ENCODE measurements at places on chromosomes 4 and X.
A peak's percentile ranks its signal among the peaks of the same experiment; 100 is the strongest.

DNA sequence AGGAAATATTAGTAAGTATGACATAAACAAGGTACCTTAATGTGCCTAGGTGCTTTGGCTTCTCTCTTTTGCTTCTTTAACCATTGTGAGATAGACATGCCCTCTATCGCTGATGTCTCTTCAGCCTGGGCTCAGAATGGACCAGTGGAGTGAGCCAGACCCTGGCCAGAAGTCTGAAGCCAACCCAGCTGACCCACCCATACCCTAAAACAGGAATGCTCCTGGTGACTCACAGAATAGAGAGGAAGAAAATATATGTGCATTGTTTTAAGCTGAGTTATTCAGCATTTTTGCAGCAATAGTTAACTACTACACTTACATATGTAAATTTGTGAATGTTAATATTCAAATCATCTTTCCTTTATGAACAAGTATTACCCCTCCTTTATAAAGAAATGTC, 167.5 kb upstream of the PCDH10 start:
- no peak for DNase-seq

GRCh38 chr4:110793890-110794554, 171.1 kb upstream of the PITX2 start:
- DNase-seq: peak; percentile 70

- DNase-seq: no peak
Observed at GRCh38 chrX:80139564-80139963, 125.0 kb downstream of the TBX22 start.

GRCh38 chrX:17544821-17545220, 169.8 kb downstream of the NHS start:
- DNase-seq: peak; percentile 12

GRCh38 chr4:16931339-16932305, 33.2 kb upstream of the LDB2 start:
- no peak for DNase-seq

GRCh38 chrX:109943740-109944092, 59.2 kb upstream of the TMEM164 start:
- DNase-seq: no peak

DNA sequence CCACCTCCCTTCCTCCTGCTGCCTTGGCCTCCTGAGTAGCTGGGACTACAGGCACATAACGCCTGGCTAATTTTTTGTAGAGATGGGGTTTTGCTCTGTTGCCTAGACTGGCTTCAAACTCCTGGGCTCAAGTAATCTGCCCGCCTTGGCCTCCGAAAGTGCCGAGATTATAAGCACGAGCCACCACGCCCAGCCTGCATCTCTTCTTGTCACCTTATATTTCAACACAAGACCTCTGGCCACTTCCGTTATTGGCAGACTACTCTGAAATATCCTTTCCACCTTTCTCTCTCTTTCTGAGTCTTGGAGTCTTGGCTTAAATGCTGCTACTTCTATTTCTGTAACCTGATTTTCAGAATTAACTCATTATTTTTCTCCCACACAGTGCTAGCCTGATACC, 5.6 kb downstream of the KIAA0232 start:
- DNase-seq: no peak

DNA sequence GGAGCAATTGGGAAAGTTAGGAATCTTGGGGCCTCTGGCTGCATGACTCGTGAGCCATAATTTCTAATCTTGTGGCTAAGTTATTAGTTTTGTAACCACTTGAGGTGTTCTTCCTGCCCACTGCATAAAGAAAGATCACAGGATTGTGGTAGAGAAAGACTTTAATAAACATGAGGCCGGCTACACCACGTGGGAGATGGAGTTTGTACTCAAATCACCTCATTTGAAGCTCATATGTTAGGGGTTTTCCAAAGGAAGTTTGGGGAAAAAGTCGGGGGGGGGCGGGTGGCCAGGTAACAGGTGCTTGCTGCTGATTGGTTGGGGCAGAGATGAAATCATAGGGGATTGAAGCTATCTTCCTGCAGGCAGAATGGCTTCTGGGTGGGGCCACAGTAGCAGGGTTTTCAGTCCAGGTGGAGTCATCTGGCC, 287.8 kb downstream of the ZNF674 start:
- DNase-seq: peak; percentile 5

DNA sequence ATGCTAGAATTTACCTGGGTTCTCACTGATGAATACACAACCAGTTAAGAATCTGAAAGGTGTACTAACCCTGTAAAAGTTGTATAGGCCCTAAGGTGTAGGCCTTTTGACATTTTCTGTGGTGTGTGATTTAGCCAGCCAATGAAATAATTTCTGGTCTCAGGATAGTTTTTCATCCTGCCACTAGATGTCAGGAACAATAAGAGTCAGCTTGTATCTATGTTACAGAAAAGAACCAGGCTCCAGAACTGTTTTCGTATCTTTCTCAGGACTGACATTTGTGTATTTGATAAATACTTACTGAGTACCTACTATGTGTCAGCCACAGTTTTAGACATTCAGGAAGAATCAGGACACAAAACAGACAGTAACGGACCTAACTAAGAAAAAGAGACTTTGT, 673.6 kb upstream of the TENM3 start:
- DNase-seq: peak; percentile 65

DNA sequence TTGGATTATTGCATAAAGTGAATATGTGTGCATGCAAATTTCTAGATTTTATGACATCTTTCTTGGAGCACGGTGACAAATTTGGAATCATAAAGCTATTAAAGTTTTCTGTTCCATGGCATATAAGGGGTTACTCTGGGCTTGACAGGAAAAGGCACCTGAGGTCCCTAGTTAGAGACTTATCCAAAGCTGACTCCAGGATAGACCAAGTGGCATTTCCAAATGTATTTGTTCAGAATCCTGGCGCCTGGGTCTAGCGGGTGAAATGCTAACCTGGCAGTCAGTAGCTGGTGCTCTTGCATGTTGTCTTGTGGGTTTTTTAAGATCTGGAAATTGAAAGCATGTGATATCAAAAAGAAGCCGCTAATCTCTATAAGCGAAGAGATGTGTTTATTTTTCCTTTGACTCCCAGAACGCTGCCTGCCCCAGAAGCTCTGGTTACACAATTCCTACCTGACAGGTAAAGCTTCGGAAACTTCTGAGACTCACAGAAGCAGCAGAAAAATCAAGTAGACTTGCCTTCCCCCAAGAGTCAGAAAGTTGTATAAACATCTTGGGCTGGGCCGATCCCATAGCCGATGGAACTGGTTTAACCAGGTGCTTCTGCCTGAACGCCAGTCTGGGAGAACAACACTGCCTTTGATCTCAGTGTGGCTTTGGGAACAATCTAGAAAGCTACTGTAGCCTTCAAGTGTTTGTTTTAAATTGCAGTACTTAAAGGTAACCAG, 12.9 kb upstream of the ZCCHC4 start:
- peak; percentile 96 for DNase-seq

GRCh38 chr4:47287735-47288134, 175.8 kb downstream of the COMMD8 start:
- DNase-seq: peak; percentile 50
